EL (cell line): ENCODE measurements at places on chromosomes 13 and 19.

GRCh38 chr13:40624986-40625385 is 41.5 kb downstream of the FOXO1 start:
- no peak for DNase-seq

DNA sequence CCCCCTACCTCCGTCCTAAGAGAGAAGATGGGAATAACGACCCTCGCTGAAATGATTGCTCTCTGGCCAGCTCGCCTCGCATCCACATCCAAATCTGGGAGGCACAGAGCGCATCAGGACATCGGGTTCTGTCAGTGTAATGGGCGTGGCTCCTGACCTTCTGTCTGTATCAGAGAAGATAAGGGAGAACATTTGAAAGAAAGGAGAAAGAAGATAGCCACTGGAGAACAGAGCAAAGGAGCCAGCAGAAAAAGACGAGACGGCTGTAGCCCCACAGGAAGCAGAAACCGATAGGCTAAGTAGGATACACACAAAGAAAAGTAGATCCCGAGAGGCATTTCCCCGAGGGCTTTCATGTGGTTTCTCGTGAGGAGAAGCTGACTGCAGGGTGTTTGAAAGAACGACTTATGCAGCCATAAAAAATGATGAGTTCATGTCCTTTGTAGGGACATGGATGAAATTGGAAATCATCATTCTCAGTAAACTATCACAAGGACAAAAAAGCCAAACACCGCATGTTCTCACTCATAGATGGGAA is 14.0 kb upstream of the GJB2 start:
- no peak for DNase-seq

DNA sequence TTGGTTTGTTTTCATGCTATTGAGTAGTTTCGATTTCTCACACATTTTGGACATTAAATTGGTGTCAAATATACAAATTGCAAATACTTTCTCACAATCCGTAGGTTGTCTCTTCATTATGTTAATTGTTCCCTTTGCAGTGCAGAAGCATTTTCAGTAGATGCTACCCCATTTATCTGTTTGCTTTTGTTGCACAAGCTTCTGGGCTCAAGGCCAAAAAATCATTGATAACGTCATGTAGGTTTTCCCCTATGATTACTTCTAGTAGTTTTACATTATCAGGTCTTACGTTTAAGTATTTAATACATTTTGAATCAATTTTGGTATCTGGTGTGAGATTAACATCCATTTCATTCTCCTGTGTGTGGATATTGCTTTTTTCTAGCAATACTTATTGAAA is 14.0 kb upstream of the ZNF347 start:
- peak; percentile 37 for DNase-seq

GRCh38 chr13:28872427-28873176 is 52.5 kb downstream of the MTUS2 start:
- no peak for DNase-seq

DNA sequence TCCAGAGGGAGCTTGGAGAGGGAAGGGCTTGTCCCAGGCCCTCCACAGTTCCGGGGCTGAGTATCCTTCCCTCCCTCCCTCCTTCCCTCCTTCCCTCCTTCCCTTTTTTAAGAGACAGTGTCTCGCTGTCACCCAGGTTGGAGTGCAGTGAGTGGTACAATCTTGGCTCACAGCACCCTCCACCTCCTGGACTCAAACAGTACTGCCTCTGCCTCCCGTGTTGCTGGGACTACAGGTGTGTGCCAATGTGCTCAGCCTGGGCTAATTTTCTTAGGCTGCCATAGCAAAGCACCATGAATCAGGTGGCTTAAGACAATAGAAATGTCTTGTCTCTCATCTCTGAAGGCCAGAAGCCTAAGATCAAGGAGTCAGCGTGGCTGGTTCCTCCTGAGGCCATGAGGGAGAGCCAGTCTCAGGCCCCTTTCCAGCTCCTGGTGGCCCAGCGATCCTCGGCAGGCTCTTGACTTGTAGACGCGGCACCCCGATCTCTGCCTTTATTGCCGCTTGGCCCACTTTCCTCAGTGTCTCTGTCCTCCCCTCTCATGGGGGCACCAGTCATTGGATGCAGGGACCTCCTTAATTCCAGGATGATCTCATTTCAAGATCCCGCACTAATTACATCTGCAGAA is 47.5 kb downstream of the CRTC1 start:
- no peak for DNase-seq
